ENCODE measurements at places on chromosomes 2 and 18.

DNA sequence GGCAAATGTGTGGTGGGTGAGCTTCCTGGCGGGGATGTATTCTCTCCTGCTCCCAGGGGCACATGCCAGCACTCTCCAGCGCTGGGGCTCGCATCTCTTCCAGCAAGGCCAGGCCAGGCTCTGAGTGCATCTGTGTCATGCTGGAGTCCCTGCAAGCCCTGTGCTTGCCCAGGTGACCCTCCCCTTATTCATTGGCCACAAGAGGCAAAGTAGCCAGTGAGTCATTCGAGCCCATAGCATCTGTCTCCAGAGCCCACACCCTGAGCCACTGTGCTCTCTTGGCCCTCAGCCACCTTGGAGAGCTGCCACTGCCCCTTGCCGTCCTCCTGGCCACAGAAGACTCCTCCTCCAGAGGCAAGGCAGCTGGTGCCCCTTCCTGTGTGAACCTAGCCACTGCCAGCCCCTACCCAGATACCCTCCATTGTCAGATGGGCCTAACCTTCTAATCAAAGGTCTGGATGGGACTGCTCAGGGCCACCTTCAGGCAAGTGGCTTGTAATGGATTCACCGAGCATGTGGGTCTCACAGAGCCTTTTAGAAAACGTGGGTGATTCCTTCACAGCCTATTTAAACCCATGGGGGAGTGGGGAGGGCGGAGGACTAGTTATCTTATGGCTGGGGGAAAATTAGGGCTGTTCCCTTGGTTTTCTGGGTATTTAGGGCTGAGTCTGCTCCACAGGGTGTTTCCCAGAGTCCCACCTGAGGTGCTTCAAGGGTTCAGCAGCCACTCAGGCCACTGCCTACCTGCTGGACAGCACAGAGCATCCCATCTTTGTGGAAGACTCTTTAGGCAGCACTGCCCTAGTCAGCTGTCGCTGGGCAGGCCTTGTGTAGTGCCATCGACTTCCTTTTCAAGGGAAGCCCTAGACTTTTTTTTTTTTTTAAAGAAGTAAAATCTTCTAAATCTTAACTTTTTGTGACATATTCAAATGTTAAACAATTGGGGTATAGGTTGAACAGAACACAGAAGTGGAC, 137.4 kb downstream of the ACOXL start:
- DNase-seq, result no peak

GRCh38 chr2:121694398-121695170, 42.1 kb downstream of the NIFK start:
- no peak for DNase-seq

DNA sequence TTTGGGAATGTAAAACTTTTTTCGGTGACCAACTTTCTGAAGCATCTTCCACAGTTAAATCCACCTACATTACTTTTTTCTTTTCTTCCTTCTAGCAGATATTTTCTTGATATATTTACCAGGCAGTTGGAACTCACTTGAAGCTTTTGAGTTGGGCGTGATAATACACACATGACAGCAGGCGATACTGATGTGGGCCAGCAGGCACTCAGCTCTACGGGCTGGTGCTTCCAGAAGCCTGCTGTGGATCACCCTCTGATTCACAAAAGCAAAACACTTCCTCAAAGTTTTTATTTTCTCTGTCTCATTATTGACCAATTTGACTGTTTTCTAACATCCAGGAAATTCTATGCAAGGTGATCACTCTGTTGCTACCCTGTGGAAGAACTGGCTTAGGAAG, 22.9 kb downstream of the GRHL1 start:
- no peak for DNase-seq

DNA sequence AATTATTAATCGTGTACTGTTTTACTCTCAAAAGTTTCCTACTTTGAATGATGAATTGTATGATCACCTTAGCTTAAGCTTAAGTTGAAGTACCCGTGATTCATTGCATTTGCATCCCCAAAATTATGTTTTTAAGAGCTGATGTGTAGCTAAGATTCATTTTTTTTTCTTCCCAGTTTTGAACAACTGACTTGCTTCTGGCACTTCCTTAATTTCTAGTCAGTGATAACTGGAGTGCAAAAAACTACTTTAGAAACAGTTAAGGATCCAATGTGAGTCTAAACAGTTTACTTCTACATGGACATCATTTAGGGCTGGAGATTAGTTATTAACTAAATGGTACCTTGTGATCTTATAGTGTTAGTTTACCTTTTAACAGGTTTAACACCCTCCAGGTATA, 124.0 kb upstream of the CAVIN2 start:
- DNase-seq, result no peak

- DNase-seq, result no peak
Measured at GRCh38 chr2:233354971-233355574, 779 bp downstream of the DGKD start.

DNA sequence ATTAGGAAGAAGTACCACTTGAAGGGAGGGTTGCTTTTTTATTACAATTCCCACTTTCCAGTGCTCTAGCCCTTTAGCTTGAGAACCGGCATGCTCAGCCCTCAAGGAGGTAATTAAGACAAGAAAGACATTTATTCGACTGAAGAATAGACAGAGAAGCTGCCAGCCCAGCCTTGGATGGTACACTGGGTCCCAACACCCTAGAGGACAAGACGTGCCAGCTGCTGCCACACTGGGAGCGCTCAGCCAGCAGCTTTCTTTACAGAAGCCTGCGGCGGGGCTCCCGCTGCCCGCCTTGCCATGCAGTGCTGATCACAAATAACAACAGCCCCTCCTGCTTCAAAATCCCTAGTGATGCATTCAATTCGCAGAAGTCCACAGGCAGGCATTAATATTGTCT, 746.3 kb upstream of the RAB6C start:
- DNase-seq, result no peak

GRCh38 chr2:106160786-106161261, 33.3 kb downstream of the UXS1 start:
- peak; percentile 19 for DNase-seq

GRCh38 chr2:73837847-73838585, 9.3 kb downstream of the STAMBP start:
- no peak for DNase-seq

- DNase-seq, result no peak
Measured at GRCh38 chr2:88136817-88137216, 9.0 kb upstream of the FABP1 start.

GRCh38 chr2:178484245-178485041, 4.2 kb downstream of the PLEKHA3 start:
- DNase-seq, result no peak

- DNase-seq, result no peak
Measured at GRCh38 chr2:74763962-74764428, 69.9 kb upstream of the HK2 start.

- no peak for DNase-seq
Measured at GRCh38 chr2:112648081-112648480, 2.3 kb downstream of the SLC20A1 start.
